ENCODE measurements at places on chromosomes 13 and 19. TPM values are rescaled to one million over a fixed set of nuclear protein-coding genes. Genes with fewer than 3 reads are reported as not detected.

ZNF549 gene
- polyA plus RNA-seq = 20.9 TPM

WDR62 gene
- polyA plus RNA-seq = 7.8 TPM

SHD gene
- polyA plus RNA-seq = 2.4 TPM

FFAR3 gene
- 0.15 TPM for polyA plus RNA-seq

FCGBP gene
- polyA plus RNA-seq = 5.8 TPM

TMIGD2 gene
- polyA plus RNA-seq = 0.42 TPM

ZNF260 gene
- 39.3 TPM for polyA plus RNA-seq

GRK1 gene
- polyA plus RNA-seq = 0.07 TPM

NKPD1 gene
- polyA plus RNA-seq = 0.17 TPM

EFNB2 gene
- 140 TPM for polyA plus RNA-seq

NXNL1 gene
- 0.35 TPM for polyA plus RNA-seq

POMP gene
- polyA plus RNA-seq = 91.5 TPM

DYRK1B gene
- 34.2 TPM for polyA plus RNA-seq

ZNF486 gene
- polyA plus RNA-seq = 23.6 TPM

Data from left kidney (tissue), 8 donors.